ENCODE measurements at places on chromosomes 7 and 10.
A peak's percentile ranks its signal among the peaks of the same experiment; 100 is the strongest.

DNA sequence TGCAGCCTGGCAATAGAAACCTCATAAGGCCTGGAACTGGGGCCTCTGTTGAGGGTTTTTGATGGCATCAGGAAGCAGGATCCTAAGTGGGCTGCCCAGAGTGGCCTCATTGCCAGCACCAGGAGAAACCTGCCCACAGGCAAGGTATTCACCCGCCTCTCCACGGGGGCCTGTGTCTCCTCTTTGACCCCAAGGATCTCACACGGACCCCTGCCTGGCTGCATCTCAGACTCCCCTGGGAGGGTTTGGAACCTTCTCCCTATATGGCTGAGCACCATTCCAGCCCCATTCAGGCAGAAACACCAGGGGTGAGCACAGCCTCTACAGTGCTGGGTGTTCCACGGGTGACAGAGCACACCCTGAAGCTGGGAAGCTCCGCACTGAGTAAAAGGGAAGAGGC, 14.6 kb upstream of the C10orf71 start:
- peak; percentile 19 for DNase-seq

DNA sequence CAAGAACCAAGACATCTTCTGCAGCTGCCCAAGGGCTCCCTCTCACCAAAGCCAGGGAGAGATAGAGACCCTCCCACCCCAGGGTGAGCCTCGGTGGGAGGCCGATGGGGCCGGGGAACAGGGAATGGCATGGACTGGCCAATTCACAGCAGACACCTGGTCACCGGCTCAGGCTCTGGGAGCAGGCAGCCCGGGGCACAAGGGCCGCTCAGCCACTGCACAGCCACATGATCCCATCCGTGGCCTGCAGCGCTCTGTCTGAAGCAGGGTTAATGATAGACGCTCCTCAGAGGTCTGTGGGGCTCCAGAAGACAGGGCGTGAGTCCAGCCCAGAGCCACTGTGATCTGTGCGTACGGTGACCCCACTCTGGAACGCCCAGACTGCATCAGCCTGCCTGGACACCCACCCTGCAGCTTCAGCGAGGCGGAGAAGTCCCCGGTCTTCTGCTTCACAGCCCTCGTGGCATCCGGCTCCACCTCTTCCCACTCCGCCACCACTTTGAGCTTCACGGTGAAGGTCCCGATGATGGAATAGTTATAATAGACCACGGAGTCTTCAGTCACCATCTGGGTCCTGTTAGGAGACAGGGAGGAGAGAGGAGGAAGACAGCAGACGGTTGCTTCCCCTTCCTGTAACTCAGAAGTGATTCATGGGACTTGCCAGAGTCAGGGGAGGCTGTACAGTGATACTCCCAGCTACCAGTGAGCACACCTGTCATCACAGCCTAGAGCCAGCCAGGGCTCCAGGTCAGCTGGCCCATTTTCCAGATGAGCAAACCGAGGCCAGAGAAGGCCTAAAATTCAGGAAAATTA, 14.0 kb downstream of the TMEM130 start:
- no peak for DNase-seq

GRCh38 chr7:127914693-127915092, 116.5 kb downstream of the LRRC4 start:
- no peak for DNase-seq

DNA sequence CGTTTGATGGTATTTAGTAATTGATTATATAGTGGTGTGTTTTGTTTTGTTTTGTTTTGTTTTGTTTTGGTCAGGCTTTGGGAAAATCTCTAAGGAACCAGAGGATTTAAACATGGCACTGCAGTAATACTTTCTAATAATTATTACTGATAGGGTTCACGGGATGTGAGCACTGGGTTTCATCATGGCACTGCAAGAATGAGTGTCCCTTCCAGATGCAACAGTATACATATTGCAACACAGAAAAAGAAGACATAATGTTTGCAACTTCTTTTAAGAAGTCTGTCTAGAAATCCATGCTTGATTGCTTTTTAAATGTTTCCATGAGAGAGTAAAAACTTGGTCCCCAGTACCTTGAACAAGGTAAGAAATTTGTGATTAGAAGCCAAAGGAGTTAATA, 2.2 kb upstream of the CDCA7L start:
- DNase-seq, result no peak

GRCh38 chr7:81068-81925, 111.1 kb upstream of the FAM20C start:
- DNase-seq, result peak; percentile 54

GRCh38 chr7:127973832-127974231, 57.4 kb downstream of the LRRC4 start:
- DNase-seq, result no peak

DNA sequence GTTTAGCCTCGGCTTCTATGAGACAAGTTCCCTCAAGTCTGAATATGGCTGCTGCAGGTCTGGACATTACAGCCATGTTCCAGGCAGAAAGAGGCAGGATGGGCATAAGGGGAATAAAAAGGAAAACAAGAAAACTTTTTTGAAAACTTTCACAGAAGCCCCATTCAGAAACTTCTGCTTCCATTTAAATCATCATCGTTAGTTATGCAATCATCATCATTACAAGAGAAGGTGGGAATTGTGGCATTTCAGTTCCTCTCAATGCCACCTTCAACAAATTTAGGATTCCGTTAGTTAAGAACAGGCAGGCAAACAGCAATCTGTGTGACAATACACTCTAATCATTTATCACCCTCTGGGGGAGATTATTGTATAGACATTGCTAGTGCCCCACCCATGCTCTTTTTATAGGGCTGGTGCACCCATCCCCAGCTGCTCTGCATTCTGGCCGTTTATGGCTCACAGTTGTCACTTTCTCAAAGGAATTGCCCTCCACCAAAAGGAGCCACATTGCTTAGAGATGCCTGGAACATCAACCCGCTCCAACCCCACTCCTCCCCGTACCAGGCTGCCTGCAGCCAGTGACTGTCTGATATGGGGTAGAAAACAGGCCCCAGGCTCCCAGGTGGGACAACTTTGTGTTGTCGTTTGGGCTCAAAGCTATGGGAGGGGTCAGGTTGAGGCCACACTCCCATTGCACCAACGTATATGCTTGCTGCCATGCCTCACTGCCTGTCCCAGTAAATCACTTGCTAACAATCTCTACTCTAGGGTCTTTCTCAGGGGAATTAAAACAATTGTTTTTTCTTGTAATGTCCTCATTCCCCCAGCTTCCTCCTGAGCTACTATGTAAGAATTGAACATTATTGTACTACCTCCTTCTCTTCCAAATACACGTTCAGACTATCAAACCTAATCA, 24.2 kb downstream of the ITGB8 start:
- DNase-seq, result no peak

DNA sequence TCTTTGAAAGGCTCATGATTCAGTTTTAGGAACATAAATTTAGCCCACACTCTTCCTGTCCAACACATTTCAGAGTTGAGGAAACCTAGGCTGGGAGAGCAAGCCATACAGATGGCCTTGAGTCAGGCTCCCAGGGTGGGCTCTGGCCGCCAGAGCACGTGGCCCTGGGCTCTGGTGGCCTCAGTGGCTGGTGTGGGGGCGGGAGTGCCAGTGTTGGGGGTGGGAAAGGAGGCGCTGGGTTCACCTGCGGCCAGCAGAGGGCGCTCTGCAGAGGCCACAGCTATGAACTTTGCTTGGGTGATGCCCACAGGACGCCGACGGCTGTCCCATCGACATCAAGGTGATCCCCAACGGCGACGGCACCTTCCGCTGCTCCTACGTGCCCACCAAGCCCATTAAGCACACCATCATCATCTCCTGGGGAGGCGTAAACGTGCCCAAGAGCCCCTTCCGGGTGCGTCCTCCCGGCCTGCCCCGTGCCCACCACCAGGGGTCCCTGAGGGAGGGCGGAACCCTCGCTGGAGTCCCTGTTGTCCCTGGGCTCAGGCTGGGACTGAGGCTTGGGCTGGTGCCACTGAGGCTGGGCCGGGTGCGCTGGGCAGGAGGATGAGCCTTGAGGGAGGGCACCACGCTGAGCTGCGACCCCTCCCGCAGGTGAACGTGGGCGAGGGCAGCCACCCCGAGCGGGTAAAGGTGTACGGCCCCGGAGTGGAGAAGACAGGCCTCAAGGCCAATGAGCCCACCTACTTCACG, 11.9 kb downstream of the FLNC start:
- peak; percentile 83 for DNase-seq

GRCh38 chr7:149721084-149721601, 52.2 kb downstream of the ZNF467 start:
- DNase-seq, result no peak

- no peak for DNase-seq
Measured at GRCh38 chr10:102604439-102604841, 39.8 kb upstream of the TRIM8 start.

DNA sequence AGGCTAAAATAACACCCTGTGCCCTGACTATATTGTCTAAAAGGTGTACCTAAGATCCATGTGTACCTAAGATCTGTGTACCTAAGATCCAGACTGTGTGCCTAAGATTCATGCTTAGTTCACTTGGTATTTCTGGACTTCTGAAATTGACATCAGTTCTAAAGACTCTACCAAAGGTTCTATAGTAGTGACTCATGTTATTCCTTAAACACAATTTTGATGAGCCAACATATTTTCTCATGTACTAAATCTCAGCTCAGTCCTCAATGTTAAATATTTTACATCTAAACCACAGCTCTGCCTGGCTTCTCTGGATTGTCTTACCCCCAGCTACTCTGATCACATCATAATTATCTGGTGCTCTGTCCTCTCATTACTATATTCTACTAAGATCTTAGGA, 802.3 kb upstream of the SORCS1 start:
- no peak for DNase-seq

- DNase-seq, result no peak
Measured at GRCh38 chr7:148234715-148235114, 355.9 kb upstream of the C7orf33 start.

DNA sequence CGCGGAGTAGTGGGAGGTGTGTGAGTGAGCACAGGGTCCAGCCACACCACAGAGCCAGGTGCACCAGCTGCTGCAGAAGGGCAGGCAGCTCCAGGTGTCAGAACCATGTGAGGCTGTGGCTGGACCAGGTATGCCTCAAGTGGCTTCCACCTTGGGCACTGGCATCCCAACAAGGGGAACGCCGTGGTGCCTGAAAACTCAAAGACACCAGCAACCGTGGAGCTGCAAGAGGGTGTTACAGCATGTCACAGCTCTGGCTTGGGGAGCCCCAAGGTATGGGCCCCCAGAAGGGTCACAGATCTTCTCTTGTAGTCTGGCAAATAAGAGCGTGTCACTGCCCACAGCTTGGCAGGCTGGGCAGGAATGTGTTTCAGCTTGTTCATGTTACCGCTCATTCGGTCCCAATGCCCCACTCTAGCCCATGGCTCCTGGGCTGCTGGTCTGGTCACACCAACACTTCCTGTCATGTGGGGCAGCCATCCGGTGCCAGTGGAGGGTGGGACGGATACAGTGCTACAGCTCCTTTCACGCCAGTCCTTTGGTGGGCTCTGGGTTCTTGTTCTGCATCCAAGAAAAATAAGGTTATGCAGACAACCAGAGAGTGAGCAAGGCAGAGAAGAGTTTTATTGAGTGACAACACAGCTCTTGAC, 29.8 kb downstream of the STRA8 start:
- DNase-seq, result peak; percentile 73

DNA sequence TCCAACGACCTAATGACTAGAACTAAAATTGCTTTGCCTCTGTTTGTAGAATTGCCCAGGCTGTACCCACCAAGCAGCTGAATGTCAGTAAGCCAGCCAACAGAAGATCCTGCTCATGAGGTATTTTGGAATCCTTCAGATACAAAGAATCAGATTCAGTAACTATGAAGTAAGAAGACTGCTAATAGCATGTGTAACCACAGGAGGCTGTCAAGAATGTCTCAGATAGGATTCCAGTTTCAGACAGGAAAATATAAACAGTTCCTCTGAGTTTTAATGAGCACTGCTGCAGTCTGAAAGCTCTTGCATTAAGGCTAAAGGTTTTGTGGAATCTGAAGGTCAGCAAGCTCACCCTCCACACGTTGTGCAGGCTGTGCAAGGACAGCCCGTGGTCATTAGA, 112.6 kb upstream of the ADAM12 start:
- no peak for DNase-seq

DNA sequence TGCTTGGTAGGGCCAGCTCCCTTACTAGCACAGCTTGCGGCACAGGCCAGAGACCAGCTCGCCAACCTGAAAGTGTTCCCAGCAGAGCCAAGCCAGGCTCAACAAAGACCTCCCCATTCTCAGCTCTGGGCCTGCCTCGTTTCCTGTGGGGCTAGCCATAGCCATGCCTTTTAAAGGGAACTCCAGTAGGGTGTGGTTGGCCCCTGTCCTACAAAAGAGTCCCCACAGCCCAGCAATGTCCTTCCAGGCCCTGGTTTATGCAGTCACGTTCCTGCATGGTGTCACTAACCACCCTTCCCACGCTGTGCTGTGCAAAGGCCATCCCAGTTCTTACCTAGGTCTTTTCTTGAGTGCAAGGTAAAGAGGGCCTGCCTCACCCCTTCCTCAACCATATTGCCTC, 87.8 kb upstream of the LRRC4 start:
- no peak for DNase-seq

DNA sequence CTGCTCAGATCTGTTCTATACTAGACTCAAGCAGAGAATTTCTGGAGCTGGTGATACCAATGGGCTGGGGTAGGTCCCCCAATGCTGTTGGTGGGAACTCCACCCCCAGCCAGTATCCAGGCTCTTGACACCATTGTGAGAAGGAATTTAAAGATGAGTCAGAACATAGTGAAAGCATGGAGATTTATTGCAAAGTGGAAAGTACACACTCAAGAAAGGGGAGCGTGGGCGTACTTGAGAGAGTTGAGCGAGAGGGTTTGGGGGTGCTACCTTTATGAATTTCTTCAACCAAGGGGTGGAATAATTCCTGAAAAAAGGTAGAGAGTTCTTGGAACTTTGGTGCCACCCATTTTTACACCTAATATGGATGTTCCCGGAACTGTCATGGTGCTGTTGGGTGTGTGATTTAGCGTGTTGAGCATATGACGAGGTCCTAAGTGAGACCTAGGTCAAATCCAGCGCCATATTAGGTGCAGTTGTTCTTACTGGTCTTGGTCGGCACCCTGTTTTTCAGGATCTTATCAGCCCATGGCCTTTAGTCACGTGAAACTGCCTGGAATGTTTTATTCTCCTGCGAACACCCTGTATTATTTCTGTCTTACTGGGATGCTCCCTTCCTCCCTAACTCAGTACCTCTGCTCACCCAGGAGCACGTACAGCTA, 122.0 kb upstream of the AHR start:
- no peak for DNase-seq

GRCh38 chr10:22652988-22653481, 61.3 kb downstream of the PIP4K2A start:
- DNase-seq, result no peak

GRCh38 chr10:22505911-22506685, 160.8 kb downstream of the SPAG6 start:
- no peak for DNase-seq

GRCh38 chr10:113004069-113004618, 54.1 kb downstream of the TCF7L2 start:
- no peak for DNase-seq

GRCh38 chr10:58451193-58451889, 61.3 kb upstream of the BICC1 start:
- DNase-seq, result no peak

GRCh38 chr10:79487296-79488194, 24.8 kb upstream of the EIF5AL1 start:
- no peak for DNase-seq

DNA sequence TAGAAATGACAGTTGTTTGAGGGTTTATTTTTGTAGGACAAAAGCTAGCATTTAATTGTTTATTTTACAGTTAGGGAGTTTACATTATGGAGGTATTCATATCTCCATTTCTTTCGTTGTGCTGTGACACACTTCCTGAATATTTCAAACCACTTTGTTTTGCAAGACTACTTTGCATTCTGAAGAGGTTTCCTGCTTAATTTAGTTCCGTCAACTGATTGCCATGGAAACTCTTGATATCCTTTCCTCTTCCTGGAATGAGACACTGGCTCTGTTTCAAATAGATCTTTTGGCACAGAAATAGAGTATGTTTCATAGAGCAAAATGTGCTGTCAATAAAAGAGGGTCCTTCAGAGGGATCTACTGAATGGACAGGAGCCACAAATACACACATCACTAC, 159.5 kb upstream of the AGR3 start:
- no peak for DNase-seq
